NCI-H2171 (cell line): ENCODE measurements at places on chromosomes 3 and 15.
A peak's percentile ranks its signal among the peaks of the same experiment; 100 is the strongest.

- DNase-seq: no peak
Observed at GRCh38 chr3:5079761-5080160, 42.3 kb upstream of the ARL8B start.

DNA sequence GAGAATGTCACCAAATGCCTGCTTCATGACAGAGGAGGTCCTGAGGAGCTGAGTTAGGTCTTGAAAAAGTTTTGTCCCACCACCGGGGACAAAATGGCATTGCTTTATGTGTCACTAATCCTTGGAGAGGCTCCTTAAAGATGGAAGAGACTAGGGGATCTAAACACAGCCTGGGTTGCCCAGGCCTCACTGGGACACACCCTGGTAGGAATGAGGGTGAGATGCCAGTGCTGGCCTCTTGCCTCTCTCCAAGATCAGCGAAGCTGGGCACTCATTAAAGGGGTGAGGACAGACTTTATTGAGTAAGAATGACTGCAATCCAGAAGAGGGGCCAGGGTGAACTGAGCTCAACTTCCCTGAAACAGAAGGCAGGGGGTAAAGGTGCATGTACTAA lies 58.5 kb upstream of the KLF13 start:
- DNase-seq: no peak

DNA sequence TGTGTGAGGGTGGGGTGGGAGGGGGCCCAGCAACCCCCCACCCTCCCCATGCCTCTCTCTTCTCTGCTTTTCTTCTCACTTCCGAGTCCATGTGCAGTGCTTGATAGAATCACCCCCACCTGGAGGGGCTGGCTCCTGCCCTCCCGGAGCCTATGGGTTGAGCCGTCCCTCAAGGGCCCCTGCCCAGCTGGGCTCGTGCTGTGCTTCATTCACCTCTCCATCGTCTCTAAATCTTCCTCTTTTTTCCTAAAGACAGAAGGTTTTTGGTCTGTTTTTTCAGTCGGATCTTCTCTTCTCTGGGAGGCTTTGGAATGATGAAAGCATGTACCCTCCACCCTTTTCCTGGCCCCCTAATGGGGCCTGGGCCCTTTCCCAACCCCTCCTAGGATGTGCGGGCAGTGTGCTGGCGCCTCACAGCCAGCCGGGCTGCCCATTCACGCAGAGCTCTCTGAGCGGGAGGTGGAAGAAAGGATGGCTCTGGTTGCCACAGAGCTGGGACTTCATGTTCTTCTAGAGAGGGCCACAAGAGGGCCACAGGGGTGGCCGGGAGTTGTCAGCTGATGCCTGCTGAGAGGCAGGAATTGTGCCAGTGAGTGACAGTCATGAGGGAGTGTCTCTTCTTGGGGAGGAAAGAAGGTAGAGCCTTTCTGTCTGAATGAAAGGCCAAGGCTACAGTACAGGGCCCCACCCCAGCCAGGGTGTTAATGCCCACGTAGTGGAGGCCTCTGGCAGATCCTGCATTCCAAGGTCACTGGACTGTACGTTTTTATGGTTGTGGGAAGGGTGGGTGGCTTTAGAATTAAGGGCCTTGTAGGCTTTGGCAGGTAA lies 8.1 kb downstream of the FAM131A start:
- DNase-seq: peak; percentile 13

GRCh38 chr3:157369727-157370421 lies 66.8 kb upstream of the PTX3 start:
- DNase-seq: no peak

GRCh38 chr3:85760342-85760741 lies 801.6 kb downstream of the CADM2 start:
- DNase-seq: no peak

- DNase-seq: no peak
Observed at GRCh38 chr15:65343374-65343981, 34.3 kb downstream of the IGDCC3 start.

DNA sequence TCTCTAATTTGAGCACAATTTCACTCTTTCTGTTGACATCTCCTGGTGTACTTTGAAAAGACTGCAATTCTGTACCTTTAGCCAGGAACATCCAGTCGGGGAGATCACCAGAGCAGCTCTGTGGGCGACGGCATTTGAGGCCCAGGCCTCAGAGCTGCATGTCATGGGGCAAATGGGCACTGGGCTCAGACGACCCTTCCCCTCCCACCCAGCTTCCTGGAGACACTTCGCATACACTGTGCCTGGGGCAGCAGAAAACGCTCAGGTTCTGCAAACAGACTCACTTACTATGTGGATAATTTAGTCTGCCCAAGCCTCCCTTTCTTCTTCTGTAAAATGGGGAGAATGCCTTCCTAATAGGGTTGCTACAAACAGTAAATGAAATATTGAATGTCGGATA lies 96.9 kb downstream of the HMG20A start:
- no peak for DNase-seq

DNA sequence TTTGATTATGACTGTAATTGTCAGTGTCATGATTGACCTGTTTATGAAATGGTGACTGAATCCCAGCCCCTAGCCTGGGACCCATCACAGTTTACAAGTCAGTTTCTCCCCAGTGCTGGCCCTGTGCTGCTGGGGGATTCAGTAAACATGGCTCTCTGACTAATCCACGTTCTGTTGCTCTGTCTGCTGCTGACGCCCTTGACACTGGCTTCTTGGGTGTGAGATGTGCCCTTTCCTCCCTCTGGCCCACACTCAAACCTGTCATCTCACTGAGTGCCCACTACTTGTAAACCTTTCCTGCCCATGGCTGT lies 84.2 kb downstream of the COL6A5 start:
- DNase-seq: no peak

DNA sequence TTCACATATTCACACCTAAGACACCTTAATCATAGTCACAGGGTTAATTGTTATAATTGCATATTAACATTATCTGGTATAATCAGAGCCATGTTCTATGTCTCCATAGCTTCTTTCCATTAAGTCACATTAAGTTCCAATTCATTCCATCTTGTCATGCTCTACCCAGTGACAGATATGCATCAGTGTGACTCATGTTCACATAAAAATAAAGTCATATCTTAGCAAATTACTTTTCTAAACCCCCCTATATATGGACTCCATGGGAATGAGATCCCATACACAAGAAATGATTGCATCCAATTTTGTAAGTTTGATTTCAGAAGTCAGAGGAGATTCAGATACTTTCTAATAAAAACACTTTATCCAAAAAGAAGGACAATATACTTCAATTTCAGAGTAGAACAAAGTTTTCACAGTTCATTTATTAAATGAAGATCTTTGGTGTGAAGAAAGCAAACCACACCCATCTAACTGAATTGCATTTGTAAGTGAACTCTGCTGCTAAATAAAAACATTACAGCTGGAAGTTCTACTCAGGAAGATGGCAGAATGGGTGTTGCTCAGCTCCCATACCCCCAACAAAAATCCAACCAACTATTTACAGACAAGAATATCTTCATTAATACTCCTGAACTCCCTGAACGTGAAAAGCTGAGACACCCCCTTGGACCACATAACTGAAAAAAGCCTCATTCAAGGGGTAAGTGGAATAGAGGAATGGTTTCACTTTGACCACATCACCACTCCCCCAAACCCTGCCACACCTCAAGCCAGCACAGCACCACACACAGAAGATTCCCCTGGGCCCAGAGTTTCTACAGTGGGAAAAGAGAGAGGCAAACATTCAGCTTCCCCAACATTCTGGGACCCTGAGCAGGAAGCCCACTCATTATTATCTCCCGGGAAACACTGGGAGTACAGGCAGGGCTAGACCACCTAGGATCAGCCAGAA lies 27.6 kb downstream of the THBS1 start:
- DNase-seq: no peak

DNA sequence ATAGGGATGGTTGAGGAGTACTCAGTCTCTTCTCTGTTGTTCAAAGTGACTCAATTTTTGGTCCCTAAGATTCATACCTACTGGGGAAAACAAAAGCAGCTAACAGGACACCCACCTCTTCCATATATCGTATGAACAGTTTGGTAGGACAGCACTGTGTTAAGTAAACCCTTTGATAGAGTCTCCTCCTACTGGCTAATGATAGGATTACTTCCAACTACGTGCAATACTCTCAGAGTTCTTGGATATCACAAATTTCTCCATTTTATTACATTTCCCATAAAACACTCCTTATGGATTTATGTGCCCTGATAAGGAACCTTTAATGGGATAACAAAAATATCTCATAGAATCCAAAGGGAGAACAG lies 200.2 kb upstream of the GOLGA6L4 start:
- DNase-seq: no peak

DNA sequence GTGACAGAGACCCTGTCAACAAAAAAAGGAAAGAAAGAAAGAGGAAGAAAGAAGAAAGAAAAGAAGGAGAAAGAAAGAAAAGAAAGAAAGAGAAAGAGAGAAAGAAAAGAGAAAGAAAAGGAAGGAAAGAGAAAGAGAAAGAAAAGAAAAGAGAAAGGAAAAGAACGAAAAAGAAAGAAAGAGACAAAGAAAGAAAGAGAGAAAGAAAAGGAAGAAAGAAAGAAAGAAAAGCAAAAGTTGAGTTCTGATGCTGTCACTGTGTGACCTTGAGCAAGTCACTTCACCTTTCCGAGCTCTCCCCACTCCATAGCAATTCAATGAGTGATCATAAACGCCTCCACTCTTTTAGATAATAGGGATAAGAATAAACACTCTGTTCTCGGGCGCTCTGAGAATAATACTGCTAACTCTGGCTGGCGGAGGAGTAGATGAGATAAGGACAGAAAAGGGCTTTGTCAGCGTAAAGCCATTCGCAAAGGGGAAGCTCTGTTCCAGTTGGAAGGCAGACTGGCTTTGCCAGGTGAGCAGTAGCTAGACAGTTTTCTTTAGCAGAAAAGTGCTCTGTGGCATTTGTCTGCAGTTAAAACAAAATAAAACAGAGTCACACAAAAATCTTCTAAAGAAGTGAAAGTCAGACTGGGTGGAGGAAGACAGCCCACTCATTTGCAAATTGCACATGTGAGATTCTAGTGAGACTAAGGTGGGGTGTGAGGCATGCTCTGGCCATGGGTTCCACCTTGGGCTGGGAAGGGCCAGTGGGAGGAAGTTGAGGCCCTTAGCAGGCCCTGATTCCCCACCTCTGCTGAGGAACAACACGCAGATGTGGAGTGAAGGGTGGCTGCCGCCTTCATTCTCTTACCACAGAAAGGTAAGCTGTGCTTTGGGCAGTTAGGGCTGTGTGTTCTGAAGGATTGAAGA lies 9.6 kb upstream of the FLNB start:
- no peak for DNase-seq

GRCh38 chr3:182618085-182618732 lies 175.1 kb upstream of the ATP11B start:
- peak; percentile 20 for DNase-seq

DNA sequence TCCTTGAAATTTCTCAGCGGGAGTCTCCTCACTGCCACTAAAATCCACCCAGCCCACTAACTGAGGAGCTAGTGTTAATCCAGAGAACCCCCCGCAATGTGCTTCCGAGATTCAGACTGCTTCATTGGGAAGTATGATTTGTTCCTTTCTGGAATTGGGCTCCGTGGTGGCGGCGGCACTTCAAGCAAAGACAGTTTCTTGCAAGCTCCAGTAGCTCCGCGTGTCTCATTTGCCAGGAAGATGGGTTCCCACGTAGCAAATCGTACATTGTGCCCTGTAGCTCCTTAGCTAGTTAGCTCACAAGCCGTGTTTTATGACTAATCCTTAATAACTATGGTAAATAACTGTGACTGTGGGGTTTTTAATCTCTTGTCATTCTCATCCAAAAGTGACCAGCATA lies 45.4 kb downstream of the SLC6A1 start:
- no peak for DNase-seq

GRCh38 chr15:101121511-101122090 lies 130.2 kb downstream of the CHSY1 start:
- no peak for DNase-seq

- DNase-seq: no peak
Observed at GRCh38 chr3:156892701-156893100, 66.5 kb downstream of the LEKR1 start.

- no peak for DNase-seq
Observed at GRCh38 chr3:142577696-142578328, 721 bp downstream of the ATR start.

- no peak for DNase-seq
Observed at GRCh38 chr15:73388256-73388781, 19.6 kb upstream of the HCN4 start.

- DNase-seq: no peak
Observed at GRCh38 chr3:136008732-136009470, 43.4 kb downstream of the PPP2R3A start.

DNA sequence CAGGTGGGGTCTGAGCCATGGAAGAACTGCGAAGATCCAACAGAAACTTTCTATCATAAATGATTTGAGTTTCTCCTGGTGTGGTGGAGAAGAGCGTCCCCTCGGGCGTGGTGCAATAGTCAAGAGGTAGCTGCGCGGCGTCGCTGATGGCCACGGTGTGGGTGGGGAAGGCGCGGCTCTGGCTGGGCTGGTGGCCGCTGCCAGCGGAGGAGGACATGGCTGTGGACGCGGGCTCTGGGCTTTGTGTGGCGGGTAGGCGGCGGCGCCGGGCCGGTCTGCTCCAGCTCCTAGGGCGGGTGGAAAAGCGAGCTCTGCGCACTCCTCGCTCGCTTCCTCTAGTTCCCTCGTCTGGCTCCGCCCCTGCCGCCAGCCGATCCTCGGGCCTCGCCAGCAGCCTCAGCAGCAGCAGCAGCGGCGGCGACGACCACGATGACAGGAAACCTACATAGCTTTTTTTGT lies 5.9 kb downstream of the STARD9 start:
- DNase-seq: no peak

GRCh38 chr3:132448216-132448961 lies 31.1 kb downstream of the DNAJC13 start:
- no peak for DNase-seq

DNA sequence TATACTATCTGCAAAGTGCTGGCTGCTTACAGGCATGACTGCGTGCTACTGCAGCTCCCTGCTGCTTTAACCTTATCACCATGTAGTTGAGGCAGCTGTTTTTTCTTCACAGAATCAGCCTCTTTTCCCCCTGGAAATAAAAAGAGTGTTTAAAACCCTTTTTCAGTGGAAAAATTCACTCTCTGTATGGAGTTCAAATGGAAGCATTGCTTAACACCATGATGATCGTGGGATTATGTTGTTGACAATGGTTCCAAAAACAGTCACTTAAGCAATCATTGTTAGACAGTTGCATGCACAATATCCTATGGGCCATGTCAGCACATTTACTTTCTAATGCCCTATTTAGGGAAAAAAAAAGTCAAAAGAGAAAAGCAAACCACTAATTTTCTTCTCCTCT lies 536.4 kb downstream of the UNC13C start:
- DNase-seq: no peak

DNA sequence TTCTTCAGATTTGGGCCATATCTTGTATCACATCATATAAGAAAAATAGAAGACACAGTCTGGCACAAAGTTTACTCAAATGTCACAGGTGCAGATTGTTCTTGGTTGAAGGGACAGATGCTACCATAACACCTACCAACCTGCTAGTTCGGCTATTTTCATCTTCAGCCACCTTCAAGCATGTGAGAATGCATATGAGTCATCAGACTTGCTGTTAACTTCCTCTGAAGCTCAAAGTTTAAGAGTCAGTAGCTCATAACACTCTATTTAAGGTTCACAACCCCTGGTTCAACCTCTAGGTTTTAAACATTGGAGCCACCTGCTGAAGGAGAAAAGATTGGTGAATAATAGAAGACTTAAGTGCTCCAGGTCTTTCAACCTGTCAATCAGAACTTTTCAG lies 522.8 kb downstream of the NLGN1 start:
- DNase-seq: no peak

- DNase-seq: no peak
Observed at GRCh38 chr3:190864002-190864401, 1.5 kb upstream of the GMNC start.
